ENCODE measurements at places on chromosomes 13 and 19.

- peak; percentile 18 for DNase-seq
These were observed 19.0 kb downstream of the OLFM2 start for GRCh38 chr19:9917321-9917720.

GRCh38 chr19:11704626-11705025, 34.1 kb downstream of the ZNF823 start:
- DNase-seq: no peak

- peak; percentile 73 for DNase-seq
These were observed 49.0 kb upstream of the ZNF780A start for GRCh38 chr19:40139533-40140287.

DNA sequence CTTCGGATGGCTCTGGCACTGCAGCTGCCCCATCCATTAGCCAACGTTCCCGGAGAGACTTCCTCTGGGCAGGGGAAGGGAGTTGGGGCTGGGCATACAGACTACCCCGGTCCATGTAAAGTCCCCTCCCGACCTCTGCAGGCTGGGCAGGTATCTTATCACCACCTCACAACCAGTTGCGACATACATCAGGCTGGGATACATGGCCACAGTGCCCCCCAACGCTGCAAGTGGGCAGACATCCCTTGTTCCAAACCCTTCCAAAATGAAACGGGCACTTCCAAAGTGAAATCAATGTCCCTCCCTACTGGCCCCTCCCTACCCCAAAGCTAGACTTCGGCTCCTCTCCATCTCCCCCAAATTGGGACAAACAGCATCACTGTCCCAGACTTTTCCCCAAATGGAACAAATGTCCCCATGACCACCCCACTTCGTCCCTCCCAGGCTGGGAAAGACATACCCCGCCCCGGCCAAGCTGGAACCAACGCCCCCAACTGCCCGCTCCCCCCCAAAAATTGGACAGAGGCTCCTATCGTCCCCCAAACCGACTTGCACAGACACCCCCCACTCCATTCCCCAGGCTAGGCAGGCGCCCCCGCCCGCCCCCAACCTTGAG, 5.0 kb downstream of the PALM3 start:
- DNase-seq: no peak

- no peak for DNase-seq
These were observed 5.6 kb upstream of the ADM5 start for GRCh38 chr19:49683814-49684250.

GRCh38 chr19:1959928-1960589, 19.1 kb downstream of the CSNK1G2 start:
- DNase-seq: no peak

- peak; percentile 15 for DNase-seq
These were observed 137.1 kb upstream of the ATXN8OS start for GRCh38 chr13:69970520-69970919.

Data from SJCRH30 (cell line).